Lung microvascular endothelial cell (primary cell): ENCODE measurements at places on chromosomes 4 and X. TPM values are rescaled to one million over a fixed set of nuclear protein-coding genes. Genes with fewer than 3 reads are reported as not detected.
A peak's percentile ranks its signal among the peaks of the same experiment; 100 is the strongest.

- no peak for DNase-seq
These were observed 7.0 kb downstream of the AMMECR1 start for GRCh38 chrX:110310896-110311295.

GRCh38 chr4:14856062-14856933 lies 146.0 kb upstream of the CPEB2 start:
- DNase-seq: no peak

DNA sequence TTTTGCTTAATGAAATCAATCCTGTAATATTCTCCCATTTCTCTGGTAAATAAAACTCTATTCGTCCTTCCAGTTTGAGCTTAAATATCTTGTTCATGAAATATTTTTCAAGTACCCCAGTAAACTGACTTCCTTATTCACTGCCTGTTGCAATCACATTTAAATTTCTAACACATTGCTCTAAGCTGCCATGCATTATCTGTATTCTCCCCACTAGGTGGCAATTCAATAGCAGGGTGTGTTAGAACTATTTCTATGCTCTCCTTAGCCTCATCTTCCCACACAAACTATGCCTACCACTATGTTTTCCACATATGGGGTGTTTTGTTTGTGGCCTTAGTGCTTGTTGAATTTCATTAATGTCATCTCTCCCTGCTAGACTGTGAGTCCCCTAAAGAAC lies 377.1 kb upstream of the HS3ST1 start:
- peak; percentile 91 for DNase-seq

GRCh38 chr4:151538963-151539362 lies 130.0 kb downstream of the FHIP1A start:
- no peak for DNase-seq

DNA sequence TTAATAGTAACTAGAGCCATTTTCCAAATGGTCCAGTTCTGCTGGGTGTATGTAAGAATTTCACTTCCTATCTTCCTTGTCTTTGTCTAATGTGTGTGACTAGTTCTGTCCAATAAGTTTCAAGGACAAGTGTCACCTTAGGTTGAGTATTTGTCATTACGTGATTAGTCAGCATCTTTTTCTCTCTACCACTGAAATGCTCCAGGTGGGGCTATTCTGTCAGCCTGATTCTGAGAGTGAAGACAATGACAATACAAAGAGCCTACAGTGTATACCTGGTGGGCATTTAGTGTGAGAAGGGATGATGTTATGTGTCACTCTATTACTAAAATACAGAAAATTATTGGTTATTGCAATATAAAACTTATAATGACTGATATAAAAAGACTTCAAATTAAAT lies 876.3 kb downstream of the C4orf33 start:
- no peak for DNase-seq

- no peak for DNase-seq
These were observed 263.0 kb downstream of the FRMPD4 start for GRCh38 chrX:12401252-12401651.

DNA sequence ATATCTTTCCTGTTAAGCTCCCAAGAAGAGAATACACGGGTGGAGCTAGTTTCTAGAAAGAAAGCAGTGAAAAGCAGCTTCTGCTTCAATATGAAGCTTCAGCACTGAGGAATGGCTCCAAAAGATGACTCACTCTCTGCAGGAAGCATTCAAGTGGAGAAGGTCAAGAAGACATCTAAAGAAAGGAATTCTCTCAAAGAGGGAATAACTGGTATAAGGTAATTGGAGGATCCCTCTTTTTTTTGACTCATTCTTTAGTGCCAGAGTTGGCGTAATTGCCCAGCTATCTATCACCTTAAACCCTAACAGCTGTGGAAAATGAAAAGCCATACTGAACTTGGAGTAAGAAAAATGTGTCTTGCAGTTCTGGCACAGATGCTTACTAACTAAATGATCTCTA lies 3.5 kb downstream of the EDA2R start:
- no peak for DNase-seq

- no peak for DNase-seq
These were observed 14.5 kb downstream of the DOCK11 start for GRCh38 chrX:118510111-118510510.

DNA sequence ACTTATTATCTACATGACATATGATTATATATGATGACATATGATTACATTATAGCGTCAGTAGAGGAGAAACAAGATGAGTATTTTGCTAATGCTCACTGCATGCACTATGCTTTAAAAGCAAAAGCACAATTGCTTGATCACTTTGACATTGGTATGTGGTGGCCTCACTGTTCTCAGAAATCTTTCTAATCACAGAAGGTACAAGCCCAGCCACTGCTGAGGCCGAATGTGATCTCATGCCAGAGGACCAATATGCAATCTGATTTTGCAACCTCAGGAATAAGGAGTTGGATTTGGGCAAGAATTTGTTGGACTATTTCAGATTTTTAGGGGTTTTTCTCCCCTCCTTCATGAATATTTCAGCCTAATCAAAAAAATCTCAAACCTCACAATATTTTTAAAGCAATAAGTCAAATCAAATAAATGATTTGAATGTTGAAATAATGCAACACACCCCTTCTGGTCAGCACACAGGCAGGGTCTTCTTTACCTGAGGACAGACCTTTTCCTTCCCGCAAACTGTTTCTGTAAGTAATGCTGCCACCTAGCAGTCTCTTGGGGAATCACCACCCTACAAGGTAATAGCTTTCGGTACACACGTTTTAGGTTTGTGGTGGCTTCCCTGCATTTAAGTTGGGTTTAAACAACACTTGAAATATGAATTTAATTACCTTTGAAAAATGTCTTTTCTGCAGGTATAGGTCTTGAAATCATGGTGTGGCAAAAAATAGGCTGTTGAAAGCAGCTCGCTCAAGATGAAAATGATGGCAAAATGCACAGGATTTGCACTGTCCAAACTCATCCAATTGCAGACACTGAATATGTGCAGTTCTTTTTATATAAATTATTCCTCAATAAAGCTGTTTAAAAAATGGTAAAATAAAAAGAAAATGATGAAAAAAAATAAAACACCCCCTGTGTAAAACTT lies 4.8 kb upstream of the CXCL13 start:
- DNase-seq: peak; percentile 49

GRCh38 chr4:16641971-16642370 lies 256.5 kb downstream of the LDB2 start:
- DNase-seq: no peak

DNA sequence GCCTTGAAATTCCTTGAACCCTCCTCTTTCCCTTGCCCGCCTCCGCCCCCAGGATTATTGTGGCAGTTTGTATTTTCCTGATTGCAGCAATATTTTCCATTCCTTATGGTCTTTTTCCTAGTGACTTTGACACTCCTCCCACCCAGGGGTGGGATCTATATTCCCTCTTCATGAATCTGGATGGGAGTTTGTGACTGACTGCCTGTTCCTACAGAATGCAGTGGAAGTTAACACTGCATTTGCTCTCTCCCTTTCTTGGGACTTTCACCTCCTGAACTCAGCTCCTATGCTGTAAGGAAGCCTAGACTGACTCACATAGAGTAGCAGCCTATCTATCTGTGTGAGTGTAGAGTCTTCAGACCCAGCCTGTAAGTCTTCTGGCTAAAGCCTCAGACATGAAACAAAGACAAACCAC lies 2.2 kb downstream of the FUNDC2 start:
- peak; percentile 7 for DNase-seq

DNA sequence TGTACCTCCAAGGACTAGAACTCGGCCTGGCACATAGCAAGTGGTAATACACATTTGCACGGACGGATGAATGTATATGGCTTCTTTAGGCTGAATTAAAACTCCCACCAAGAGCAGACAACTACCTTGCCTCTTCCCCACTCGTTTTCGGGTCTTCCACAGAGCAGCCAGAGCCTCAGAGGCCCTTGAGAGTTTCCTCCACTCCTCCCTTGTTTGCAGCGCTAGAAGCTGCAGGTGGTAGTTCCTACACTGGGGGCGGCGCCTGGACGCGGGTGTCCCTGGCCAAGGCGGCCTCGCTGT lies 10.2 kb upstream of the INTU start:
- DNase-seq: no peak

DNA sequence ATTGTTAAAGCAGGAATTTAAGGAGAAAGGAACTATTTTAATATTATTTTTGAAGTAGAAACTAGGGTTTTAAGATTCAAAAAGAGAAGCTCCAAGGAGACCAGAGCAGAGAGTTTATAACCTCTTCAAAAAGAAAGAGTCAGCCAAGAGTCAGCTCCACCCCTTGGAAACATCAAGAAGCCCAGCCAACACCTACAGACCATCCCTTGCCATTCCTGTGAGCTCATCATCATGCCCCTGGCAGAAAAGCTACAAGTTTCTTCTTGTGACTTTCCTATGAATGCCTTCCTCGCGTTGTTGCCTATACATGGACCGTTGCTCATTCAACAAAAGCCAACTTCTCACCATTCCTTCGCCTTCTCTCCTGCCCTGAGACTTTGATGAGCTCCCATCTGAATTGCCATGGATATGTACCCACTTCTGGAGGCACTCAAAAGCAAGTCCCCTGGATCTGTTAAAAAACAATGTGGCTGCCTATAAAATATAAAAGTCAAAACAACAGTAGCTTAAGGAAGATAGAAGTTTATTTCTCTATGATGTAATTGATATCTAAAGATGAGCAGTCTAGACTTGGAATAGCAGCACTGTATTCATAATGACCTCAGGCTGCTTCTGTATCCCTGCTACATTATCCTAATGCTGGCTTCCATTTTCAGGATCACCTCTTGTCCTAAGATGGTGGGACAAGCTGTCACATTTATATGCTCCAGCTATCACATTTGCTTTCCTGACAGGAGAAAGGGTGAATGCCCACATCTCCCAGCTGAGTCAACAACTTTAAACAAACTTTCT lies 20.3 kb downstream of the PLRG1 start:
- DNase-seq: no peak

GRCh38 chr4:180560896-180561295 lies 1682.3 kb upstream of the TENM3 start:
- DNase-seq: no peak

DNA sequence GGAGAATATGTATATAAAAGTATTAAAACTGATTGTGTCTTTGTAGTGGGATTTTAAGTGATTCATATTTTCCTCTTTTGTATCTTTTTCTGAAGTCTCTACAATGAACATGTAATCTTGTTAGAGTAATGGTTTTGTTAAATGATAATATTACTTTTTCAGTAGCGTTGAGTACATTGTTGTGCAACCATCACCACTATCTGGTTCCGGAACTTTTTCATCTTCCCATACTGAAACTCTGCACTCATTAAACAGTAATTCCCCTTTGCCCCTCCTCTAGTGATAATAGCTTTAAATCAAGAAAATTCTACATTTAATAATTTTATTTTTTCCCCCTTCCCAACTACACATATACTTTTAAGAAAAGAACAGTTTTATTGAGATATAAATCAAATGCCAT lies 23.3 kb downstream of the SHROOM3 start:
- DNase-seq: no peak

- no peak for DNase-seq
These were observed 534.9 kb upstream of the FMR1 start for GRCh38 chrX:147376601-147377422.

The VCX2 gene
- not detected in 2 replicates for total RNA-seq

The ART3 gene
- not detected in 2 replicates for total RNA-seq

The SERTM2 gene
- not detected in 2 replicates for total RNA-seq

The SMPX gene
- total RNA-seq: not detected in 2 replicates

The ANXA10 gene
- total RNA-seq: 0.99 TPM in 1 of 2 replicates, not detected in the other

The ESX1 gene
- 2.6 TPM in 1 of 2 replicates, not detected in the other for total RNA-seq

The PDGFRA gene
- 0.20 and 0.44 TPM in 2 replicates for total RNA-seq

The MAGEC2 gene
- not detected in 2 replicates for total RNA-seq

The MAPK10 gene
- under 0.01 TPM in 2 replicates for total RNA-seq

The MAGEB1 gene
- total RNA-seq: not detected in 2 replicates

The SFRP2 gene
- total RNA-seq: not detected in 2 replicates

The COL4A5 gene
- 18.7 and 32.5 TPM in 2 replicates for total RNA-seq
